Epithelial cell of proximal tubule (primary cell): ENCODE measurements at places on chromosomes 11 and 22. TPM values are rescaled to one million over a fixed set of nuclear protein-coding genes. Genes with fewer than 3 reads are reported as not detected.

The PPFIA1 gene
- total RNA-seq: 18.0 and 23.9 TPM in 2 replicates

The MS4A6E gene
- total RNA-seq: not detected in 2 replicates

The SREBF2 gene
- total RNA-seq: 61.1 and 73.4 TPM in 2 replicates

The DERL3 gene
- total RNA-seq: 0.12 and 2.3 TPM in 2 replicates

The DRD2 gene
- total RNA-seq: not detected in 2 replicates

The FGF3 gene
- not detected in 2 replicates for total RNA-seq
